H9 (cell line): ENCODE measurements at places on chromosomes 5 and 9. TPM values are rescaled to one million over a fixed set of nuclear protein-coding genes. Genes with fewer than 3 reads are reported as not detected.

Gene LEAP2
- total RNA-seq, result 1.0 and 1.4 TPM in 2 replicates

Gene HDAC3
- total RNA-seq, result 98.3 and 98.5 TPM in 2 replicates

DNA sequence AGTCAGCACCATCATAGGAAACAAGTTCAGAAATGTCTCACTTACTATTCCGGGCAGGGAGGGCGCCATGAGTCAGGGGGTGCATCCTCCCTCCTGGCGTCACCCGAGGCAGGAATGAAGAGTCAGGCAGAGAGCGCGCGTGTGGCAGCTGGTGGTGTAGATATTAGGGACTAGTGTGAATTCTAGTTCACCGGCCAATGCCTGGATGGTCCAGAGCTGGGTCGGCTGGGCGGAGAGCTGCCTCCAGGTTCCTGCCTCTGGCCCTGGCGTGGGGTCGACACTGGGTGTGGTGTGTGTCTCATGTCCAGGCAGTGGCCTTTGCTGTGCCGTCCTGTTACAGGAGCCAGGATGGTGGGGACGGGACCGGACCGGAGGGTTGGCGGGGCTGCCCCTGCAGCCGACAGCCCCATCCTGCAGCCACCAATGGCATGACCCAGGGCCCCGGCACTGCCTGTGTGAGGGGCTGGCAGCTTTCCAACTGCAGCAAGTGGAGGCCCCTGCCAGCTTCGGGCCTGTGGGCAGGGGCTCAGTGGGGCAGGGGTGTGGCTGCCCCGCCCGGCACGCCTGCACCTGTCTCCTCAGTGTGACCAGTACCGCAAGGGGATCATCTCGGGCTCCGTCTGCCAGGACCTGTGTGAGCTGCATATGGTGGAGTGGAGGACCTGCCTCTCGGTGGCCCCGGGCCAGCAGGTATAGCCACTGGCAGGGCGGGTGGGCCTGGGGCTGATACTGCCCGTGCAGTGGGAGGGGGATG is 9.1 kb downstream of the DIPK1B start:
- DNase-seq, result peak; percentile 32

DNA sequence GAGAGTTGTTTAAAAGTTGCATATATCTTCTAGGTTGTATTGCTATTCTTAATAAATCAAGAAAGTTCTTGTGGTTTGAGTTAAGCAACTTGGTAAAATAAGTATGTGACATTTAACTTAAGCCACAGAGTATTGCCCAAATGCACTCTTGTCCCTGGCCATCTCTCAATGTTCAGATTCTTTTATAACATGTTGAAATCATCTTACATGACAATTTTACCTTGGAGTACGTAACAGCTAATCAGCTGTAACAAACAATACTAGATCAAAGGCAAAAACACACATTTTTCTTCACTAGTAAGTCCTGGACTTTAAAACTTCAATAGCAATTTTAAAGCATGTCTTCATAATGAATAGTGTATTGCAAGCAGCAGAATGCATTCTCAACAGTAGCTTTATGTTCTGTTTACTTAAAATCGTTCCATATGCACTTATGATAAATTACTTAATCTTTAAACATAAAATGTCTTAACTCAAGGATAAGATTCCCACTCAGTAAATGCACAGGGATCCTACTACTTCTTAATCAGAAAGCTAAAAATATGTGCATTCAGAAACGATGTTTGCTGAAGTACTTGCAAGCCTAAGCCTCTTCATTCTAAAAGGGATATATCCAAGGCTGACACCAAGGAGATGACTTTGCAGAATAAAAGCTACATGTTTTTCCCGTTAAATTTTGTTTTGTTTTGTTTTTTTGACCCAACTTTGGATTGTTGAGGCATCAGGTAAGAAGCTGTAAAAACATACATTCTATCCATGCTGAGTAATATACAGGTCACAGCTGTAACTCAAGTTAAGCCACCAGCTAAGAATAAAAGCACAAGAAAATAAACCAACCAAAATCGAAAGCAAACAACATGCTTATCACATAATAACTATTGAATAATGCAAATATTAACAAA is 86.1 kb upstream of the NFIB start:
- DNase-seq, result no peak

DNA sequence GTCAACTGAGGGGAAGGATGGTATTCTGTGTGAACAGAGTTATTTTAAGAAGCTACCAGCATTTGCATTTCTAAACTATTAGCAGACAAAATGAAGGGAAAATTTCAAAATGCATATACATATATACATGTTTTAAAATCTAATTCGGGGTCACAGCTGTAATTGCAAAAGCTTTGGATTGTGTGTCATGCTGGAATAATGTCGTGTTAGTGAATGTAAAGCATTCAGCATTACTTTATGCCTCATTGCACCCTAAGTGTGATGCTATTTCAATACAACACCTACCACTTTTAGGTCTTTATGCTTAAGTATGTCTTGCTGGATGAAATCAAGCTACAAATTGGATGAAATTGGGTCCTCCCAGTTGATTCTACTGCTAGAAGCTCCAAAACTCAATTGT is 687.6 kb upstream of the MEF2C start:
- no peak for DNase-seq

- DNase-seq, result no peak
Observed at GRCh38 chr9:114341152-114341830, 11.6 kb downstream of the ORM2 start.

GRCh38 chr5:160466889-160467554 is 45.4 kb downstream of the PTTG1 start:
- DNase-seq, result no peak

- no peak for DNase-seq
Observed at GRCh38 chr5:180173875-180174586, 35.0 kb downstream of the RASGEF1C start.

DNA sequence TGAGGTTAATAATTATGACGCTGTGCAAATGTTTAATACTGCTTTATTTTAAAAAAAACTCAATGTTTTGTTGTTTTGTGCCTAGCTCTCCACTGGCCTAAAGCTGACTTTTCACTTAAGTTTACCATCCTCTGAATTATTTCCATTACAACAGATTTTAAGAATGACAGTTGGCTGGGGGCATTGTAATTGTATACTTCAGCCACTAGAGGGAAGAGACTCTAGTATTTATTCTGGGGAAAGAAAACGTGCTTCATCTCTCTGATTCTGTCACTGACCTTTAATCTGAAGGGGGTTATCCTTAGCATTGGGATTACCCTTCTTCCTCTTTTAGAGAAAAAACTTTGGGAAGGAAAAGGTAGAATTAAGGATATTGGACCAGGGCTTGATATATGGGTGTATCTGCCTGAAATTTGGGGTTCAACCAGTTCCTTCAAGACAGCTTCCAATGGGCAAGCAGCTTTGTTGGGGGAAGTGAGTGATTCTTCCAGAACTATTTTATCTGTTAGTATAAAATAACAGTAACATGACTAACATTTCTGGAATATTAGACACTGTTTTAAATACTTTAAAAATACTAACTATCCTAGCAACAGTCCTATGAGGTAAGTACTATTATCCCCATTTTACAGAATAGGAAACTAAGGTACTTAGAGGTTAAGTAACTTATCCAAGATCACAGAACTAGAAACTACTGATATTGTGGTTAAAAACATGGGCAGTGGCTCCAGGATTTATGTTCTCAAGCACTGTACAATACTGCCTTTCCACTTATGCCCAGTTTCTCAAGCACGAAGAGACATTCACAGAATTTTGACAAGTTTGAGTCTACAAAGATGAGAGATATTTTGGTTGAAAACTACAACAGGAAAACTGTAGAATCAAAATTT is 208.4 kb downstream of the CD180 start:
- no peak for DNase-seq

GRCh38 chr9:123039617-123040219 is 6.3 kb downstream of the GPR21 start:
- no peak for DNase-seq

GRCh38 chr5:125381290-125381689 is 634.9 kb upstream of the ZNF608 start:
- DNase-seq, result no peak

- no peak for DNase-seq
Observed at GRCh38 chr9:138024131-138024530, 146.5 kb downstream of the CACNA1B start.

DNA sequence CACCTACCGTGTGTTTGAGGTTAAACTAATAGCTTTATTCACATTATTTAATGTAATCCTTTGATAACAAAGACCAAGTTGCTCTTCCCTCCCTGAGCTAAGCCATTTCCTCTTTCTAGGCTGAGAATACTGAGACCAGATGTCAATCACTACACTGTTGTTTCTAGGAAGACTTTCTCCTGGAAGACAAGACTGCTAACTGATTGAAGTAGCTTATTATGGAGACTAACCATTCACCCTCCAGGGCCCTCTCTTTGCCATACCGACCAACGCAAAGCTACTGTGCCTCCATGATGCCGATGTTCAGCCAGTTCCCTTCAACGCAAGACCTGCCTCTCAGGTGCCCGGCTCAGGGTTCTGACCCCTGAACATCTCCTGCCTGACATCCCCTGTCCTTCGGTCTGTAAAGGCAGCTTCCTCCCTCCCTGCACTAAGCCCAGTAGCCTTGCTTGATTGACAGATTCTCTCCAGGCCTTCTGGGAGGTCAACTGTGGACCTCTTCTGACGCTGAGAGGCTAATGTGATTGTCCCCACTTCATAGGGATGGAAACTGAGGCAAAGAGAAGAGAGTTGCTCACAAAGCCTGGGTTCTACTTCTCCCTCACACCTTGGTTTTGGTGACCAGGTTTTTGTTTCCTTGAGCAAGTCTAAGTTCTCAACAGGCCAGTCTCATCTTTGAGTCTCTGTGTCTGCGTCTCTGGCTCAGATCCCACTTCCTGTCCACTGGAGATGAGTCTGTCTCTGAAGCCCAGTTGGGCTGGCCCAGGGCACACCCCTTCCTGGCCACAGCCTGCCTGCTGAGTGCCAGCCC is 259.7 kb upstream of the IRX2 start:
- no peak for DNase-seq

GRCh38 chr5:72558383-72558782 is 51.2 kb upstream of the ZNF366 start:
- no peak for DNase-seq

DNA sequence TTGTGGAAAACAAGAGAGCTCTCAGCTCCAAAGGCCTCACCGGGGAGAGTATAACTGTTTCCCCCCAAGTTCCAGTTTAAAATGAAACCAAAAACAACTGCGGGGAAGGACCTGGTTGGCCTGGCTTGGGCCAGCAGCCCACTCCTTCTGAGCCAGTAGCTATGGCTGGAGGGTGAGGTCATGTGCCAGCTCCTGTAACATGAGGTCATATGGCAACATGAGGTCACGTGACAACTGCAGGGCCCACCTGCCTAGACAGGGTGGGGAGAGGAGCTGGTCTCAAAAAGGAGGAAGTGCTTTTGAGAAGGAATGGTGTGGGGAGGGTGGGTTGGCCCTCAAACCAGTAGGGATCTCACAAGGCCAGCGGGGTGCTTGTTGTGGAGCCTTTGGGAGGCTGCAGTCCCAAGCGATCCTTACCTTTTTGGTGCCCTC is 29.3 kb upstream of the CRB2 start:
- peak; percentile 59 for DNase-seq

DNA sequence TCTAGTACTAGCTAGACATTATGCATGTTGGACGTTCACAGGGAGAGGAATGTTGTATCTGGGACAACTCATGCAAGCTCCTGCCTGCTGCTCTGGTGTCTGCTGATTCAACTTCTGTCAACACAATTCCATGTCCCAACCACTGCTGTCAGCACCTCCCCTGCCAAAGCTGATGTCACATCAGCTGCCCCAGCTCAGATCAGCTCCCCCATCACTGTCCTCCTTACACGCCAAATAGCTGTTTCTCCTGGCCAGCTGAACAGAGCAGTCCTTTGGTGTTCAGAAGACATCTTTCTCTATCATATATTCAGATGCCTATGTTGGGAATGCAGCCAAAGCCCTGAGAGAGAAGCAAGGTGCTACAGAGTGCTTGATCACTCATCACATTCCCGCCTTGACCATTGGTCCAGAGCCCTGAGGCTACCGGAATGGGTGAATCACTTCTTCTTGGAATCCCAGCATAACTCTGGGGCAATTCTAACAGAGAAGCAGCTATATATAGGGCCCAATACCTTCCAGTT is 223.3 kb downstream of the SEC61B start:
- DNase-seq, result no peak
